ENCODE measurements at places on chromosomes 4 and X. TPM values are rescaled to one million over a fixed set of nuclear protein-coding genes. Genes with fewer than 3 reads are reported as not detected.

COL4A5 gene
- 12.2 TPM for total RNA-seq

SPARCL1 gene
- total RNA-seq, result not detected

ATP2B3 gene
- total RNA-seq, result 0.13 TPM

FATE1 gene
- not detected for total RNA-seq

NPY1R gene
- not detected for total RNA-seq

FAM9A gene
- total RNA-seq, result not detected

Measured in A549 treated with dexamethasone at 1 μM for 4 hours (cell line).